ENCODE measurements at places on chromosomes 3 and 15.

GRCh38 chr3:122245513-122246174 is 62.2 kb downstream of the CASR start:
- DNase-seq, result no peak

GRCh38 chr15:29410338-29410737 is 140.7 kb upstream of the NSMCE3 start:
- no peak for DNase-seq

- no peak for DNase-seq
Observed at GRCh38 chr15:74497584-74497983, 36.6 kb upstream of the UBL7 start.

DNA sequence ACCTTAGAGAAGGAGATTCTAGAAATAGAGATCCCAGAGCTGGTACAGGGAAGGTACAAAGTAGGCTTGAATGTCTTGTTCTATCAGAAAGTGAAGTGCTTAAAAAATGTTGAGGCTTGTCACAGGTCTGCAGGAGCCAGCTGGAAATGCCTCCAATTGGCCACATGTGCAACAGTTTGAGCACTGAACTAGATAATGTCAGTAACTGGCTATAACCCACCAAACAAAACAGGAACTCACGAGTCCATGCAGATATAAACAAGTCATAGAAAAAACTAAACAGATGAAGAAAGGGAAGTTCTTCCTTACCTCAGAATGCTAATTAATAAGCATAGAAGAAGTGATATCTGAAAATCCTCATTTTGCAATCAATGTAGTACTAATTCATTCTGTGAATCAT is 11.9 kb upstream of the TF start:
- no peak for DNase-seq

DNA sequence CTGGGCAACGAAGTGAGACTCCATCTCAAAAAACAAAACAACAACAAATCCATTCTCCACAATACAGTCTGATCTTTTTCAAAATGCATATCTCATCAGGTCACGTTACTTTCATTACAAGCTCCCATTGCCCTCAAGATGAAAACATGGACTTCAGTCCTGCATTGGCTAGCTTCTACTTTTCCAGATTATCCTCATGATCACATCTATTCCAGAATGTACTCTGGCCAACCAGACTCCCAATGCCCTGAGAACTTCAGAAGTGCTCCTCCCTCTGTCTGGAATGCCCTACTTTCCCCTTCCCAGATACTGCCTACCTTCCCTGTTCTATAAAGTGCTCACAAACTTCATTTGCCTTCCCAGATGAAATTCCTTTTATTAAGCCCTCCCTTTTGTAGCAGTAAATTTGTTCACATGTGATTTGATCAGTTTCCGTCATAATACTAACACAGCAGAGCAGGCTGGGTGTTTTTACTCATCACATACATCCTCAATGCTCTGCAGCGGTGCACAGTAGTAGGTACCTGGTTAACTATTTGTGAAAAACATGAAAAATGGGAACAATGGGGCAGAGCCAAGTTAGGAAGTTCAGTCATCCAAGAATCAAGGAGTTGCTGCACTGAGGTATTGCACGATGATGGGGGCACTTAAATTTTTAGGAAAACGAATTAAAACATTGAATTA is 5.3 kb downstream of the RPL22L1 start:
- DNase-seq, result peak; percentile 19

DNA sequence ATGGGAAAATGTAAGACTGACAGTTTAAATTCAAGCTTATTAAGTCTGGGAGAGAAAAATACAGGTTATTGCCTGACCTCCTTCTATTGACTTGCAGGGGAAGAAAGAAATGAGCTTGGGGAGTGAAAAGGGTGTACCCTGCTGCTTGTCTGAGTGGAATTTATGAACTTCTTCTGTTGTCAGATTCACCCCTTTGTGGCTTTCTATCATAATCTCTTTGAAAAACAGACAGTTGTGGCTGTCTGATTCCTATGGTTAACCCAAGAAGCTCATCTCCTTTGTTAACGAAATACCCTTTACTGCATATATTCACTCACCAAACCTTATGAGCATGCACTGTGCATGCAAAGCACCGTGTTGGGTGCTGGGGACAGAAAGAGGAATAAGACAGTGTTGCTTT is 22.5 kb downstream of the GPD1L start:
- DNase-seq, result no peak

DNA sequence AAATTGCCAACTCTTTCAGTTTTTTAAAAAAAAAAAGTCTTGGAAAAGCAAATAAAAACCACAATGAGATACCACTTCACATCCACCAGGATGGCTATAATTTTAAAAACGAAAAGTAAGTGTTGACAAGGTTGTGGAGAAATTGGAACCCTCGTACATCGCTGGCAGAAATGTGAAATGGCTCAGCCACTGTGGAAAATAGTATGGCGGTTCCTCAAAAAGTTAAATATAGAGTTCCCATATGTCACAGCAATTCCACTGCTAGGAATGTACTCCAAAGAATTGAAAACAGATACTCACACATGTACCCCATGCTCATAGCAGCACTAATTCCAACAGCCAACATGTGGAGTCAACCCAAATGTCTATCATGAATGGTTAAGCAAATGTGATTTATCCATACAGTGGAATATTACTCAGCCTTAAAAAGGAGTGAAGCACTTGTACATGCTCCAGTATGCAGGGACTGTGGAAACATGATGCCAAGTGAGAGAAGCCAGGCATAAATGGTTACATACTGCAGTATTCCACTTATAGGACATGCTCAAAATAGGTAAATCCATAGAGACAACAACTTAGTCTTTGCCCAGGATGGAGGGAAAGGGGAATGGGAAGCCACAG is 73.8 kb upstream of the PCSK6 start:
- no peak for DNase-seq

- DNase-seq, result no peak
Observed at GRCh38 chr3:40336511-40337135, 27.1 kb downstream of the EIF1B start.

DNA sequence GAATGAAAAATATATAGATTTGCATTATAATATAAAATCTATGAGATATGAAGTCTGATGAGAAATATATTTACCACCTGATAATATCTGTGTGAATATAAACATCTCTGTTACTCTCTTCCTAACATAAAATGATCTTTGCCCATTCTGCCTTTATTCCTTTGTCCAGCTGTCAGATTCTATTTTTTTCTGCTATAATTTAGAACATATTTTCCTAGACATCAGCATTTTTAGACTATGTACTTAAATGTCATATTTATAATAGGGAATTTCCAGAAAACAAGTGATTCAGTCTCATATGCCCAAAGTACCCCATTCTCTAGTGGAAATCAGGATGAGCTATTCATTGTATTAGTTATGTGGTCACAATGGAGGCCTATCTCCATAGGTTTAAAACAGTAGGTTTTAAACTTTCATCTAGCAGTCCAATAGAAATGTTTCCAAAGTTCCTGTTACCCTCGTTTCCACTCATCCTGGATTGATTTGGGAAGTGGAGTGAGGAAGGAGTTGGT is 83.3 kb downstream of the FILIP1L start:
- DNase-seq, result no peak

GRCh38 chr3:53555068-53555588 is 60.7 kb downstream of the CACNA1D start:
- no peak for DNase-seq

DNA sequence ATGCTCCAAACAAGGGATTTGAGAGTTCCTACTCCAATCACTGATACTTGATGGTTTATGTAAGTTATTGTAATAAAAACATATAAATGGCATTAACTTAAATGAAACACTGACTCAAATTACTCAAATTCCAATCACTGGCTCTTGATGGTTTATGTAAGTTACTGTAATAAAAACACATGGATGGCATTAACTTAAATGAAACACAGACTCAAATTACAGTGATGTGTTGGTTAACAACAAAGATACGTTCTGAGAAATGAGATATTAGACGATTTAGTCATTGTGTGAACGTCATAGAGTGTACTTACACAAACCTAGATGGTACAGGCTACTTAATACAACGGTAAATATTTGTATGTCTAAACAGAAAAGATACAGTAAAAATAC is 6.6 kb downstream of the MOBP start:
- DNase-seq, result no peak
